ENCODE measurements at places on chromosomes 2 and 18.
A peak's percentile ranks its signal among the peaks of the same experiment; 100 is the strongest.

DNA sequence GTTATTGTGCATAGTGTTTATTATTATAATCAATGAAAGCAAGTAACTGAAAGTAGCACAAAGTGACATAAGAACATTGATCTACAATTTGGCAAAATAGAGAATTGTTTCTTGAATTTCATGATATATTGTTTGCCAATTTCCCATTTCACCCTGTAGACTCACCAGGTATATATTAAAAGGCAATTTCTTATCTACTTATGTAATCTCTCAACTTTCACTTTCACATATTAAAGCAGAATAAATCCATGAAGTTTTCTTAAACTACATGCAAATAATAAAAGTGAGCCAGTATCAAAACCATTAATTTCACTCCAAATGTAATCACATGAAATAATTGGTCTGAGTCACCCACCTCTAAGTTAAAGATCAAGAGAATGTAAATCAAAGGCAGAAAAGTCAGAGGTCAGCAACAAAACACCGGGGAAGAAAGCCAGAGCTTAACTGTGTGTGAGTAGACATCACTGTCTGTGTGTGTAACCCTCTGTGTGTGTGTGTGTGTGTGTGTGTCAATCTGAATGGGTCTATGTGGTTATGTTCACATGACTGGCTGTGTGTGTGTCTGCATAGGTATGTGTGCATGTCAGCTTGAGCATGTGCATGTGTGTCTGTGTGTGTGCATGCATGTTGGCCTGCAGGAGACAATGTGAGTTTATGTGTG, 44.1 kb downstream of the ZNF385B start:
- no peak for DNase-seq

- DNase-seq = no peak
Measured at GRCh38 chr2:109065391-109065734, 63.6 kb upstream of the SH3RF3 start.

- peak; percentile 68 for DNase-seq
Measured at GRCh38 chr2:100984892-100985307, 17.2 kb upstream of the RPL31 start.

GRCh38 chr18:5167831-5168230, 29.2 kb downstream of the AKAIN1 start:
- DNase-seq = no peak

DNA sequence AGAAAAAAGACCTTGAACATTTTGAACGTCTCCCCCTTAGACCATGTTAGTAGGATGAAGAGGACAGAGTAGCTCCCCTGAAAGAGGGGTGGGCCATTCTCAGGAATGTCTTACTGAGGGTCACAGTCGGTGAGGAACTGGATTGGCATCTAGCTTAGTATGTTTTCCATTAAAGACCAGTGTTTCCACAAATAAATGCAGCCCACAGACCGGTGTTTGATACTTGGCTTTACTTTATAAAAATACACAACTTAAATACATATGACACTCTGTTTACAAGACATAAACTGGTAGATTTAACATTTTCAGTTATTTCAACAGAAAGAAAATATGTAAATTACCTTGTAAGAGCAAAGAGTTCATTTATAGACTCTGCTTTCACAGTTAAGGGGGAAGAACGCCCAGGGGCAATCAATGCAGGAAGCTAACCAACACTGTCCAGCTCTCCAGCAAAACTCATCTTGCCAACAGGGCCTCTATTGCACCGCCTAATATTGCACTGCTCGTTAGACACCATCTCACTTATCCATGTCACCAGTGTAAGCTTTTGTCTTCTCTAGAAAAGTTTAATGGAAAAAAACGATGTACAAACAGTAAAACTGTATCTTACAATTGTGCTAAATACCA, 23.5 kb upstream of the ADCY3 start:
- no peak for DNase-seq

Data from neural crest cell (in vitro differentiated cells).